ENCODE measurements at places on chromosomes 12 and 14. TPM values are rescaled to one million over a fixed set of nuclear protein-coding genes. Genes with fewer than 3 reads are reported as not detected.

The DCP1B gene
- polyA plus RNA-seq = 28.1 TPM

The CISTR gene
- not detected for polyA plus RNA-seq

GRCh38 chr12:91772411-91772810 is 373.2 kb downstream of the BTG1 start:
- DNase-seq = no peak

GRCh38 chr14:63371033-63371432 is 52.3 kb upstream of the GPHB5 start:
- DNase-seq = no peak

GRCh38 chr14:89489761-89490437 is 72.9 kb upstream of the FOXN3 start:
- DNase-seq = no peak

- DNase-seq = peak; percentile 37
Observed at GRCh38 chr12:52873832-52874572, 25.2 kb upstream of the KRT78 start.

The ACTR10 gene
- polyA plus RNA-seq = 96.0 TPM

The SDR9C7 gene
- polyA plus RNA-seq = 0.16 TPM

DNA sequence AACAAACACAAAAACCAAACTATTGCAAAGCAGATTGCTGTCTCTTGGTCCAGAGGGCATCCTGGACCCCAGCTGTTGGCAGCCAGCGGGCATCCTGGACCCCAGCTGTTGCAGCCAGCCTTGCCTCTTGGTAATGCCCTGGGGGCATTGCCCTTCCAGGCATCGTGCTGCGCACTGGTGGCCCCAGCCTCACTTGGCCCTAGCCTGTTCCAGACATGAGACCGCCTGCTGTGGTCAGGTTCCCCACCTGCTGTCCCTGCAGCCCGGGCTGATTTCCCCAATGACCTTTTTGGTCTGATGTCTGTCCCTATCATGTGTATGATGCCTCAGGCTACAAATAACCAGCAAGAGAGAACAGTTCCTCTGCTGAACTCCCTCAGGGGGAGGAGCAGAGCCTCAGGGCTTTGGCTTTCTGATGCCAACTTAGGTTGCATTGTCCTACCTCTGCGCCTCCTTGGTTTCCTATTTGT is 20.8 kb downstream of the MLXIP start:
- DNase-seq = no peak

DNA sequence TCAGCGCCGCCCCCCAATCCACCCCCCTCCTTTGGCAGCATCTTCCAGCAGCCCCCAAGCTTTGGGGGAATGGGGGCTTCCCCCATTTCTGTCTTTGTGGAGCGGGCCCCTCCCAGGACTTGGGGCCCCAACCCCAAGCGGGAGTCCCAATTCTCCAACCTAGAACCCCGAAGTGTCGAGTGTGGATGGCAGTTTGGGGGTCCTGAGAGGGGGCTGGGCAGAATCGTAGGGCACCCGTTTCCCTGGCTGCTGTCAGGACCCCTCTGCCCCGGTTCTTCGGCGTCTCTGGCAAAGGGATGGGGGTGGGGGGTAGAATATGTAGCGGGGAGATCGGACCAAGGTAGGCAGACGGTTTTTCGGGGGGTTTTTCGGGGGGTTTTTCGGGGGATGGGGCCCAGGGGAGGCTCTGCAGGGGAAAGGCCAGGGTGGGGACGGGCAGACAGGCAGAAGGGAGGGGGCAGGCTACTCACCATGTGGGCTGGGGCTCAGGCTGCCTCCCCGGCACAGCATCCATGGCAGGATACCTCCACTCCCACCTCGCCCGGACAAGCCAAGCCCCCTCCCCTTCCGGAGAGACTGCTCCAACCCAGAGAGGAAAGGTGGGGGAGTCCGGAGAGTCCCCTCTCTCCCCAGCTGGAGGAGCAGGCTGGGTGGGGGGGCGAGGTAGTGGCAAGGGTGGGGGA is 739 bp downstream of the JPH4 start:
- no peak for DNase-seq

The POTEM gene
- polyA plus RNA-seq = not detected

- DNase-seq = no peak
Observed at GRCh38 chr12:9347328-9348127, 139.3 kb upstream of the PZP start.

The LALBA gene
- not detected for polyA plus RNA-seq

The PTHLH gene
- 1.2 TPM for polyA plus RNA-seq

DNA sequence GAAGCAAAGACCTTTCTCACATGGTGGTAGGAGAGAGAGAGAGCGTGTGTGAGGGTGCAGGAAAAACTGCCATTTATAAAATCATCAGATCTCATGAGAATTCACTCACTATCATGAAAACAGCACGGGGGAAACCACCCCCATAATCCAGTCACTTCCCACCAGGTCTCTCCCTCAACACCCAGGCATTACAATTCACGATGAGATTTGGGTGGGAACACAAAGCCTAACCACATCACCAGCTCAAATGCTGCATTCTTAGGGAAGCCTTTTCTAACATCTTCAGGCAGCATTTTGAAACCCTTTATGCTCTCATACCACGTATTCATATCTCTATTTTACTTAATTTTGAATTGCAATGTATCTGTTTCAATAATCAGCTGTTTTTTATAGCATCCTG is 165.9 kb downstream of the TMTC3 start:
- no peak for DNase-seq

GRCh38 chr12:84305144-84305543 is 607.5 kb downstream of the SLC6A15 start:
- DNase-seq = no peak

GRCh38 chr12:25864306-25865276 is 93.9 kb upstream of the RASSF8 start:
- DNase-seq = no peak

The RNASE1 gene
- 145 TPM for polyA plus RNA-seq

The MORN3 gene
- polyA plus RNA-seq = 1.9 TPM

DNA sequence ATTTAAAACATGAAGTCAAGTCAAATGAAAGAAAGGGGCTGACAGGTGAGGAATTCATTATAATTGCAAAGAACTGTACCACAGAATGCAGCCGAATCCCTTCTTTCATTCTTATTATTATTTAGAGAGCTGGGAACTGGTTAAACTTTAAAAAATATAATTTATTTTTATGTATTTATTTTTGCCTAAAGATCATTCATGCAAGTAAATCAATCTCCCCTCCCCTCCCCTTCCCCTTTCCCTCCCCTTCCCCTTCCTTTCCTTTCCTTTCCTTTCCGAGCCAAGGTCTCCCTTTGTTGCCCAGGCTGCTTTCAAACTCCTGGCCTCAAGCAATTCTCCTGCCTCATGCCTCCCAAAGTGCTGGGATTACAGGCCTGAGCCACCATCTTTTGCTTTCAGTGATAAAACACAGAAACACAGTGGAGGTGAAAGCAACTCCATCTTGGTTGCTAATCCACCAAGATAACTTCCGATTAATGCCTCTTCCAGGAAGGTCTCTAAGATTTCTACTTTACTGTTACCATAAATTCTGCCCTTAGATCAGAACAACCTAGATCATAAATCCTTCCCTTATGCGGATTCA is 6.0 kb upstream of the UBC start:
- no peak for DNase-seq

- no peak for DNase-seq
Observed at GRCh38 chr14:102097441-102098135, 10.7 kb upstream of the HSP90AA1 start.

DNA sequence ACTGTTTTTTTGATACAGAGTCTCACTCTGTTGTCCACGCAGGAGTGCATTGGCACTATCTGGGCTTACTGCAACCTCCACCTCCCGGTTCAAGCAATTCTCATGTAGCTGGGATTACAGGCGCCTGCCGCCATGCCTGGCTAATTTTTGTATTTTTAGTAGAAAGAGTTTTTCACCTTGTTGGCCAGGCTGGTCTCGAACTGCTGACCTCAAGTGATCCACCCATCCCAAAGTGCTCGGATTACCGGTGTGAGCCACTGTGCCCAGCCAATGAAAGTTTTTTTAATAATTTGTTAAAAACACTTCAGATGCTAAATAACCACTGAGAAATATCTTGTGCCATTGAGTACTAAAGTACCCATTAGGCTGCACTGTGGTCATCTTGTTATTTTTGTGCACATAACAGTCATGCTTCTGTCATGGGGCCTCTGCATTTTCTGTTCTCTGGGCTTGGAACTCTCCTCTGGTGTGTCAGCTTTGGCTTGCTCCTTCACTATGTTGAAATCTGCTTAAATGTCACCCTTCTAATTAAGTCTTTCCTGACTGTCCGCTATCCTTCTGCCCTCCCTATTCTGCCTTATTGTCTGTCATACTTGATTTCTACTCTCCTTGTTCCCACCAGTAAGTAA is 105.1 kb downstream of the KTN1 start:
- DNase-seq = no peak

GRCh38 chr12:57370072-57370471 is 60.8 kb downstream of the R3HDM2 start:
- DNase-seq = no peak

DNA sequence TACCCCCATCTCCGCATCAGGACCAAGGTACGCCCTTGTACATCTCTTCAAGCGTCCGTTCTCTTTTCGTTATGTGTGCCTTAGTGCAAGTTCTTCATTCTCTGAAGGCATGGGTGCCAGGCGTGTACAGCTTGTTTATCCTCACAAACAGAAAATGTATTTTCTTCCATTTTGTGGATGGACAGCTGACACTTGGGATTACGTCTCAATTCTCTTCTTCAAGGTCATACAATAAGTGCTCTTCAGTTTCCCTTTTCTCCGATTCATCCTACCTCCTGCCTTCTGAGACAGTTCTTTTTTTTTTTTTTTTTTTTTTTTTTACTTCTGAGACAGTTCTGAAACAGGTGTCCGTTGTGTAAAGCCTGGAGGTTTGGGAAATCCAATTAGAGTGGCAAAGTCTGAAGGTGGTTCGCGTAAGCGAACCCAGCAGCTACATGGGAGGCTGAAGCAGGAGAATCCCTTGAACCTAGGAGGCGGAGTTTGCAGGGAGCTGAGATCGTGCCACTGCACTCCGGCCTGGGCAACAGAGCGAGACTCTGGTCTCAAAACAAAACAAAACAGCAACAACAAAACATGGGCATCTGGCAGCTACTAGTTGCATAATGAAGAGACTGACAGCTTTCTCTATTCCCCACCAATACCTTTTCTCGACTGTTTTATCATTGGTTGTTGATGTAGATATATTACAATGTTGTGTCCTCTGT is 734 bp downstream of the COX6A1 start:
- DNase-seq = no peak

The ADIPOR2 gene
- 45.7 TPM for polyA plus RNA-seq

DNA sequence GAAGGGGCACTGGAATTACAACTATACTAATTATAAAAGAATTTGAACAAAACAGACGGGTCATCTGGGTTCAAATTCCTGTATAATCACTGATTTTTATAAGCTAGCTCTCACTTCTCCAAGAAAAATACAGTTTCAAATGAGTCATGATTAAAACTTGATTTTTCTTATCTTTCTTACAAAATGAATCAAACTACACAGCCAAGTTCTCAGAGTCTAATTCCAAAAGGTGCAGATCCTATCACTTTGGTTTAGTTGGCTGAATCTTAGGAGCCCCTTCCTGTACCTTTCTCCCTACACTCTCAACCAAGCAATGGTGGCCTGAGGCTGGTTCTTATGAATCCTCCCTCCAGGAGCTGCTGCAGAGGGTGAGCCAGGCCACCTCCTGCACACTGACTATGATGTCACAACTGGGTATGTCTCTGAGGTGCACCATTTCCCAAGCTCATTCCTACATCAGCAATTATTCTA is 43.8 kb upstream of the BMP4 start:
- no peak for DNase-seq

- no peak for DNase-seq
Observed at GRCh38 chr12:109459247-109459646, 17.9 kb downstream of the KCTD10 start.

GRCh38 chr12:101695706-101696105 is 1.7 kb upstream of the CHPT1 start:
- no peak for DNase-seq

DNA sequence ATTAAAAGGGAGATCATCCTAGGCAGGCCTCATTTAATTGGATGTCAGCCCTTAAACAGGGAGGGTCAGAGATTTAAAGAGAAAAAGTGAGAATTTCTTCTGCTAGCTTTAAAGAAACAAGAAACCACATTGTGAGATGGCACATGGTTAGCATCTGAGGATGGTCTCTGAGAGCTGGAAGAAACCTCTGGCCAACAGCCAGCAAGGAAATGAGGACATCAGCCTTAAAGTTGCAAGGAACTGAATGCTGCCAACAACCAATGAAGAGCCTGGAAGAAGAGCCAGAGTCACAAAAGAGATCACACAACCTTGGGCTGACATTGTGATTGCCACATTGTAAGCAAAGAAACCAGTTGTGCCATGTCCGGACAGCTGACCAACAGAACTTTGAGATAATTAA is 17.5 kb upstream of the FAR2 start:
- DNase-seq = no peak

GRCh38 chr14:100476012-100476822 is 111.0 kb downstream of the BEGAIN start:
- DNase-seq = no peak

- DNase-seq = no peak
Observed at GRCh38 chr14:20278414-20278813, 27.3 kb downstream of the TTC5 start.

The LRRK2 gene
- 23.0 TPM for polyA plus RNA-seq

GRCh38 chr12:122437656-122438121 is 15.2 kb upstream of the CLIP1 start:
- no peak for DNase-seq

- peak; percentile 26 for DNase-seq
Observed at GRCh38 chr12:89525305-89525823, 483 bp downstream of the POC1B start.

- DNase-seq = peak; percentile 67
Observed at GRCh38 chr12:120394483-120395367, 25.8 kb upstream of the MSI1 start.

DNA sequence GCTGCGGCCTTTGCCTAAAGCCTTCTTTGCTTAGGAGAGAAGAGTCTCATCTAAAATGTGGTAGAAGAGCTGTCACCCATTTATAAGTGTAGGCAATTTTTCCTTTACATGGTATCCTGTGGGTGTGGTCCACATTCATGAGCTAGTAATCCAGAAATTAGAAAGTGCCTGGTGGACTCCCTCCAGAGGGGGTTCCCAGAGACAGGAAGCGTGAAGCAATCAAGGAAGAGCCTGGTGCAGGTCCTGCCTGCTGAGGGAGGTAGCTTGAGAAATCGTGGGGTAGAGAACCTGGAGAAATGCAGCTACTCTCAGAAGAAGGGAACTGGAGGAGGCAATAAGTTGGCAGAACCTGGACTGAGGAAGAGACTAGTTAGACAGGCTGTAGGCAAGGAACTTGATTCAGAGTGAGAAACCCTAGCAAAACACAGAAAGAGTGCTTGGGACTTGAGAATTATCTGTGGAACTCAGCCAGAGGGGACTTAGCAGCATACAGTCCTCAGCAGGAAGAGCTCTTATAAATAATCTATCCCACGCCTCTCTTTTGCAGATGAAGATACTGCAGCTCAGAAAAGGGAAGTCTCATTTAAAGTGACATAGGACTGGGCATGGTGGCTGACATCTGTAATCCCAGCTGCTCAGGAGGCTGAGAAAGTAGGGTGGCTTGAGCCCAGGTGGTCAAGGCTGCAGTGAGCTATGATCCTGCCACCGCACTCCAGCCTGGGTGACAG is 182.4 kb upstream of the CCND2 start:
- no peak for DNase-seq

The ZNF26 gene
- 14.5 TPM for polyA plus RNA-seq
